Daoy (cell line): ENCODE measurements at places on chromosomes 3 and 15. TPM values are rescaled to one million over a fixed set of nuclear protein-coding genes. Genes with fewer than 3 reads are reported as not detected.

The EPHB3 gene
- 1.4 and 1.8 TPM in 2 replicates for total RNA-seq

The LRRIQ4 gene
- total RNA-seq, result not detected in 2 replicates

The CASR gene
- total RNA-seq, result not detected in 2 replicates

The A4GNT gene
- total RNA-seq, result not detected in 2 replicates

DNA sequence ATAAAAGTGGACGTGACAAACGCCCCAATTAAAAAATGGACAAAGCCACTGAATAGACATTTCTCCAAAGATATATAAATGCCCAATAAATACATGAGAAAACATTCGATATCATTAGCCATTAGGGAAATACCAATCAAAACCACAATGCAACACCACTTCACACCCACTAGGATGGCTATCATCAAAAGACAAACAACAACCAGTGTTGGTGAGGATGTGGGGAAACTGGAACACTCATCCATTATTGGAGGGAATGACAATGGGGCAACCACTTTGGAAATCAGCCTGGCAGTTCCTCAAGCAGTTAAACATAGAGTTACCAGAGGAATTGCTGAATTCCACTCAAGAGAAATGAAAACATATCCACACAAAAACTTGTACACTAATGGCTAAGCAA is 32.4 kb upstream of the FGD5 start:
- DNase-seq, result no peak

GRCh38 chr3:188397766-188398705 is 244.1 kb downstream of the LPP start:
- no peak for DNase-seq

- DNase-seq, result no peak
Observed at GRCh38 chr3:40973141-40973540, 226.2 kb upstream of the CTNNB1 start.

- DNase-seq, result no peak
Observed at GRCh38 chr3:88150371-88150770, 612 bp downstream of the C3orf38 start.

DNA sequence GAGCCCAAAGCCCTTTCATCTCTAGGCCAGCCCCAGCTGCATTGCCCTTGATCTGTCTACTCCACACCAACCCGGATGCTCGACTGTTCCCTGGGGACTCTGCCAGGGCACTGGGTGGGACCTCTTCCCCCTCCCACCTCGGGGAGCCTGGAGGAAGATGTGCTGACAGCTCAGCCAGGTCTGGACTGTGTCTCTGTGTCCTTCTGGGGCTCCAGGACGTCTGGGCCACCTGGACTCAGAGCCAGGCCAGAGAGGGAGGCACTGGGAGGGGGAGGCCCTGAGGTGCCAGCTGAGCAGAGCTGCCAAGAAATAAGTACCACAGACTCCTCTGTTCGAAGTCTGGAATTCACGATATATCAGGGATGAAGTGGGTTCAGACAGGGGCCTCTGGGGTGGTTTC is 5.8 kb upstream of the HCN4 start:
- no peak for DNase-seq
